ENCODE measurements at places on chromosomes 4 and X.

- DNase-seq: no peak
Observed at GRCh38 chr4:36026348-36026880, 217.9 kb downstream of the ARAP2 start.

- no peak for DNase-seq
Observed at GRCh38 chr4:27215220-27215826, 354.7 kb downstream of the STIM2 start.

- no peak for DNase-seq
Observed at GRCh38 chr4:37998226-37998625, 38.0 kb downstream of the PTTG2 start.

- no peak for DNase-seq
Observed at GRCh38 chr4:55348466-55348865, 2.4 kb downstream of the SRD5A3 start.

DNA sequence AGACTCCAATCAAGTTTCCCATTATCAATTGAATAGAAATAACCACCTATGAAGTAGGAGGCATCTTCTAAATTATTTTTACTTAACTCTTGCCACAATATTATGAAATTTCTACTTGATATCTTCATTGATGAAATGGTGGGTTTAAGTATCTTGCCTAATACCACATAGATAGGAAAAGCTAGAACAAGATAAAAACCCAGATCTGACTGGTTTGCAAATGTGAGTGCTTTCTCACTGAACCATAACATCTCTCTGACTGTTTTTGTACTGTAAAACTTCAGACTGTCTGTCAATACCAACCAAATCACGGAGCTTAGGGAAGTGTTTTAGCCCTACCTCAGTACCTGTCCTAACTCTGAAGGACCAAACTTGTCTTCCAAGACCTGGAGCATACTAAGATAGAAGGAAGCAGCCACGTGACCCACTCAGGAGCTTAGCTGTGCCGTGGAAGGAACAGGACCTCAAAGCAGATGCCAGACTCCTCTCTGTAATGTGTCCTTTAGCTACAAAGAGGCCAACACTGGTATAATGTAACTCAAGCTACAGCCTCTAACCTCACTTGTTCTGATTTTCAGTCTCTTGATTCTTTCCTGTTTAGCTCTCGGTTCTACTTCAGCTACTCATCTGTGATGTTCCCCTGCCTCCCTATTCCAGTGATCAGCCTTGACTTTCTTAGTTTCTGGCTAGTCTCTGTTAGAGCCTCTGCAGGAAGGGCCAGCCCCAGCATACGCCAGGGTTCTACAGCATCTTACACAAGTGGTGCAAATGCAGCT lies 84.4 kb downstream of the LRP2BP start:
- no peak for DNase-seq

DNA sequence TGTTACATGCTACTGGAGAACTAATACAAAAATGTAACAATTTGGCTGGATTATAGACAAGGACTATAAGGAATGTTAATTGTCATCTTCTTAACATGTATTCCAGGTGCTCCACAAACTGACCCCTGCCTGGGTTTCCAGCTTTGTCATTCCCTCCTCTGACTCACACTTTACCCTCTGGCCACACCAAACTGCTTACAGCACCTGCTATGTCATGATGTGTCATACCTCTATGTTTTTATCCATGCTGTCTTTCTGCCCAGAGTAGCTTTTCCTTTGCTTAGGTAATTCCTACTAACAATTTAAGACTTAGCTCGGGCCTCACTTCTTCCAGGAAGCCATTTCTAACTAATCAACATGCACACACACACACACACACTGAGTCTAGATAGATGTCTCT lies 14.0 kb upstream of the SHROOM4 start:
- no peak for DNase-seq

DNA sequence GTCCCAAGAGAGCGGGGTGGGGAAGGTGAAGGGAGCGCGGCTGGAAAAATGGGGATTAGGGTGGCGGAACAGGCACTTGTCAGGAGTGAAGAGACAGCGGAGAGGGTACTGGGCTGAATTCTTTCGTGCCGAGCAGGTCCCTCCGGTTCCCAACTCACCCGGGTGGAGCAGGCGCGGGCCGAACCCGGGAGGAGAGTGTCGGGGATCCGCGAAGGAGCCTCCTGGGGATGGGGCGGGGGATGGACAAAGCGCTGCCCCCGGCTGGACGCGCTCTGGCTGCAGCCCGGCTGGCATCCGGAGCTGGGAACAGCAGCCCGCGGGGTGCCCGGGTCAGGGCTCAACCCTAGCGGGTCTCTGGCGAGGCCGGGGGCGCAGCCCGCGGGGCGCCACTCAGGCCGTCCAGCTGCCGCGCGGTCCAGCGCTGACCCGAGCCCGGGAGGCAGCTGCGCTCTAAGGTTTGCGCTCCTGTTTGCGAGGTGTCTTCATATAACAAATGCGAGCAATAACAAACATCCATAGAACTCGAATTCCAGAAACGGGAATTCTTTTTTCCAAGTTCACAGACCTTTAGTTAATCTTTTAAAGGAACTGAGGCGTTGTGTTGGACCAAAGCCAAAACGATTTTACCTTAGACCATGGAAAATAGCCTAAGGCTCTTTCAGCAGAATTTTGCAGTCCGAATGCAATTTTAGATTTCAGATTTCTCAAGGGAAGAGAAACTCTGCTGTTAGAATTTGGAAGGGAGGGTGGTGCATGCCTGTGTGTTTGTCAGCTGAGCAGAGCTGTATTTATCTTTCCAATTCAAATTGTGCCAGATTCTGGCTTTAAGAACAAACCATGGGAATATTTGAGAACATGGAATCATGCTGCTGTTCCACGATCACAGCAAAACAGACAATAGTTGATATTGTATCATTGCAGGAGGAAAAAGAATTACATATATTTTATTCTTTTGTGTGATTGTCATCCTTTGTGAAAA lies 744 bp downstream of the NPY5R start:
- no peak for DNase-seq

- DNase-seq: no peak
Observed at GRCh38 chr4:71906096-71906495, 122.2 kb upstream of the GC start.

DNA sequence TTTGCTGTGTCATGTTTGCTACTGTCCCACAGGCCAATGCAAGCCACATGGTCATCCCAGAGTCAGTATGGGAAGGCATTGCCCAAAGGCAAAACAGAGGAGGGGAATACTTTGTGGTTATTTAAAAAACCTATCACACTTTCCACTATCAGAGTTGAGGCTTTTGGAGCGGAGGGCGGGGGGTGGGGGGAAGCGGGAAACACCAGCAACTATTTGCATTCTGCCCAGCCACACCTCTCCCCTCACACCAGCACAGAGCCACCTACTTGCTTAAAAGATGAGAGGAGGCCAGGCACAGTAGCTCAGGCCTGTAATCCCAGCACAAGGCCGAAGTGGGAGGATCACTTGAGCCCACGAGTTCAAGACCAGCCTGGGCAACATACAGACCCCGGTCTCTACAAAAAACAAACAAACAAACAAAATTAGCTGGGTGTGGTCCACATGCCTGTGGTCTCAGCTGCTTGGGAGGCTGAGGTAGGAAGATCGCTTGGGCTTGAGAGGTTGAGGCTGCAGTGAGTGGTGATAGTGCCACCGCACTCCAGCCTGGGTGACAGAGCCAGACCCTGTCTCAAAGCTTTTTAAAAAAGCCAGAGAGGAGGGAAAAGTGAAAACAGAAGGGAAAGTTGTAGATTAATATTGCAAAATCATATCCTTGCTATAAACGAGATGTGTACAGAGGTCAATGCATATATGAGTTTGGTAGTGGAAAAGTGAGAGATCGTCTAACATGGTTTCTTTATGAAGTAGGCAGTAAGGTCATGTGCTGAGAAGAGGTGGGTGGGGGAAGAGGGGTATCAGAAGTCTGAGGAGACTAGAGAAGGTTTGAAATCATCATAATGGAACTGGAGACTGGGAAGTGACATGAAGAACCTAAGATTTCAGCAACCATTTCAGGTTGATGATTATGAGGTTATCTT lies 1.9 kb upstream of the CHST7 start:
- DNase-seq: no peak

GRCh38 chrX:32868524-32868895 lies 342.8 kb downstream of the DMD start:
- no peak for DNase-seq

DNA sequence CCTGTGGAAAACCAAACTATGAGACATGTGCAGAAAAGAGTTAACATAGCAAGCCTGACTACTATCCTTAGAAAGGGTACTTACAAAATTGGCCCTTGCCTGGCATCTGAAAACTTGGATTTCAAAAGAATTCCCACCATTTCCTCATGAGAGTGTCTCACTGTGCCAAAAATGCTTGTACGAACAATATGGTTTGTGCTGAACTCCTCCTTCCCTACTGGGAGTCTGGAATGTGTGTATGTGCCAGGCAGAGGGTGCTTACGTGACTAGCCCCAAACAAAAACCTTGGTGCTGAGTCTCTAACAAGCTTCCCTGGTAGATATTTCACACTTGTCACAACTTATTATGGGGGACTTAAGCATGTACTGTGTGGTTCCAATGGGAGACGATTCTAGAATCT lies 81.7 kb upstream of the GIMD1 start:
- no peak for DNase-seq

DNA sequence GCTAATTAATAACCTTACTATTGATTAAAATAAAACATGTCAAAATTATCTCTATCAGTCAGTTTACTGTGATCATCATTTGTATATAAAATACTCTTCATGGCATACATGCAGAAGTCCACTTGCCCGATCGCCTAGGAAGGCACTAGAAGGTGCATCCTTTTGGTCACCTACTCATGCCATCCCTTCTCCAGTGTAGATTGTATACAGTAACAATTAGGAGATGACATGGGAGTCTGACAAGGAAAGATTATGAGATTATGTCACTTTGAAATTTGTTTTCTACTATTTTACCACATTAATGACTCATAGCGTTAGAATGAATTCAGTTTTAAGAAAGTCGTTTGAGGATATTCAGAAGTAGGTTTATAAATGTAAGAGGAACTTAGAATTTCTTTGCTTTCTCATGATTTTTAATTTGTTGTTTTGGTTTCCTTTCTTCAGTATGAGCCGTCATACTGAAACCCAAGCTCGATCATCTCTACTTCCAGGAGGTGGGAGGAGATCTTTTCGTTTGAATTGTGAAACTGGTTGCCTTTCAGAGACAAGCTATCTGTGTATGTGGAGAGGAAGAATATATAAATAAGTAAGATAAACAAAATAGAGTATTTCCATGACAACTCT lies 51.1 kb upstream of the UNC5C start:
- DNase-seq: no peak

DNA sequence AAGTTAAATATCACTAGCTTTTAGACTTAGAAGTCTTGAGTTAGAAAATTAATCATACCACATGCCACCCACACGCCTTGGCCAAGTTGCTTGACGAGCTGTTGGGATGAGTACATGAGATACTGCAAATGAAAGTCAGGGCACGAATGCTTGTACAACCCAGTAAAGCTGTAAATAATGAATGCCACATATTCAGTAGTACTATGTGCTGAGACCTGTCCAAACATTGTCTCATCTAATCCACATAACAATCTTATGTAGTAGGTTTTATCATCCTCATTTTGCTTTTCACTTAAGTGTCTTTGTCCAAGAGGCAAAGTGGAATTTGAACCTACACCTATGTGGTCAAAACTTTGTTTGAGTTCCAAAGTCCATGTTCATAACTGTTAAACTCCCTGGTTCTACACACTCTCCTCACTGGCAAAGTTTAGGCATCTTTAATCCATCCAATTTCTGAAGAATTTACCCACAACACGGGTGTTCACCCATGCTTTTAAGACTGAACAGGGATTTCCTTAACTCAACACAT lies 74.1 kb downstream of the LDB2 start:
- no peak for DNase-seq

DNA sequence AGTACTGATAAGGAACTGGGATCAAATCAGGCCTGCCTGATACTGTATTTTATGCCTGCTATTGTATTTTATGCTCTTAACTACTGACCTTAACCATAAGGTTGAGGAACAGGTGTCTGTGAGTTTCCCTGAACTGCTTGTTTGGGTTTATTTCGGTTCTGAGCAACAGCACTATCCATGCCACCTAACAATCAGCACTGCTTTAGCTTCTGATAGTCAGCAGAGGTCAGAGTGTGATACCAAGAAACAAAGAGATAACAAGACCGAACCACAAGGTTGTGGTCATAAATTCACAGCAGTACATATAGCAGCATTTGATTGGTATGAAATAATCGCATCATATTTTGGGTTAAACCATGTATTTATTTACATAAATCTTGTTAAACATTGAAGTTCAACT lies 362.2 kb downstream of the FGF13 start:
- DNase-seq: no peak

GRCh38 chr4:181181331-181181730 lies 1061.9 kb upstream of the TENM3 start:
- DNase-seq: no peak

DNA sequence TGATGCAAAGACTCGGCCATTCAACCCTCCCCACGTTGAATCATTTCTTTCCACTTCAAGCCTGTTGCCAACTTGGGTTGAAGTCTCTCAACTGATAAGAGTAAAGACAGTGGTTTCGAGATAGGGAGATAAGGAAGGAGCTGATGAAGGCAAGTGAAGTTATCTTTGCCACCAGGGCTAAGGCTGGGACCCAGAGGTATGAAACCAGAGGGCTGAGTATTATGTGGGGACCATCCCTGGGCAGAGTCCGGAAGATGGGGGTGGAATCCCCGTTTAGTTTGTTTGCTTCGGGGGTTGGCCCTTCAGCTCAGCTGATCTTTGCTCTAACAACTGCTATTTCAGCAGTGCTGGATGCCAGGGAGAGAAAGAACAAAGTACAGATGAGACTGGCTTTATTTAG lies 2.3 kb upstream of the XPNPEP2 start:
- no peak for DNase-seq

GRCh38 chrX:9609987-9610386 lies 145.1 kb downstream of the TBL1X start:
- DNase-seq: peak; percentile 64

- no peak for DNase-seq
Observed at GRCh38 chr4:112145790-112146501, 692 bp downstream of the FAM241A start.

GRCh38 chrX:130001893-130002292 lies 19.5 kb downstream of the BCORL1 start:
- DNase-seq: no peak

- no peak for DNase-seq
Observed at GRCh38 chr4:38202242-38202641, 242.0 kb downstream of the PTTG2 start.

DNA sequence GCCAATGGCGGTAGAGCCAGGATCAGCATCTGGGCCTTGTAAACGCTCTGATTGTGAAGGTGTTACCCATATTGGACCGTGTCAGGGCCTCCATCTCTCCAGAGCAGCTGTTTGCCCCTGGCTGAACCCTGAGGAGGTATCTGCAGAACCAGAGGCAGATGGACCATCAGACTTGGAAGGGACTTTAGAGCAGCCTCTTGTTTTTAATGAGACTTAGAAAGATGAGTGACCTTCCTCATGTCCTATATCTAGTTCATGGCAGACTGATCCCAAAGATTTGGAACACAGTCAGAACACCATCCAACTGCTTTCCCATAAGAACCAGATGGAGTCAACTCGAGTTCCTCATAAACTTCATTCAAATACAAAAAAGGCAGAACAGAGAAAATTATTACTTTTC lies 135.1 kb upstream of the MSX1 start:
- no peak for DNase-seq

- no peak for DNase-seq
Observed at GRCh38 chr4:161457906-161458305, 705.9 kb downstream of the FSTL5 start.

Data from NCI-H187 (cell line).